Left ventricle myocardium superior (tissue), 1 donor: ENCODE measurements at places on chromosomes 16 and 17.

GRCh38 chr17:44233582-44233981 is 14.1 kb upstream of the UBTF start:
- no peak for DNase-seq

DNA sequence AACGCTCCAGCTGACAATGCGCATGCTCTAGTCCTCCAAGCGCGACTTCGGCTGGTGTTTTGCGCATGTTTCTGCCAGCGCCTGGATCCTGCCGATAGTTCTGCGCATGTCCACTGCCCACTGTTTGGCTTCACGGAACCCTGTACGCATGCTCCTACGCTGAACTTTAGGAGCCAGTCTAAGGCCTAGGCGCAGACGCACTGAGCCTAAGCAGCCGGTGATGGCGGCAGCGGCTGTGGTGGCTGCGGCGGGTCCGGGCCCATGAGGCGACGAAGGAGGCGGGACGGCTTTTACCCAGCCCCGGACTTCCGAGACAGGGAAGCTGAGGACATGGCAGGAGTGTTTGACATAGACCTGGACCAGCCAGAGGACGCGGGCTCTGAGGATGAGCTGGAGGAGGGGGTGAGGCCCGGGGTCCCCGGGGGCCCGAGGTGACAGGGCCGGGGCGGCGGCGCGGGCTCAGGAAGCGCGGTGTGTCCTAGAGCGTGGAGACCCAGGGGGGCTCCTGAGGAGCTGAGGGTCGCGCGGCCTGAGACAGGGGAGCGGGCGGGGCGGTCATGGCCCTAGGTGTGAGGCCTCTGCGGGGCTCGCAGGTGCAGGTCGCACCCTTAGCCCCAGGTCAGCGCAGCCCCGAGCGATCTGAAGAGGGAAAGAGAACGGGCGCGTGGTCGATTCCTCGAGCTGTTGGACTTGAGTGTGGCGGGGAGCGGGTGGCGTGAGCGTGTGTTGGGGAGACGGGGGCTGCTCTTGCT is at the start of the genes RPS6KB1 and TUBD1:
Gene RPS6KB1 (plus strand): TSS at position 198 of the 752 bp plus-strand sequence. CDS start 64 bp downstream, at position 262.
Gene TUBD1 (minus strand): TSS at position 20 of the 752 bp plus-strand sequence. CDS start 1,941 bp downstream, outside the sequence.
- DNase-seq: peak; percentile 96

DNA sequence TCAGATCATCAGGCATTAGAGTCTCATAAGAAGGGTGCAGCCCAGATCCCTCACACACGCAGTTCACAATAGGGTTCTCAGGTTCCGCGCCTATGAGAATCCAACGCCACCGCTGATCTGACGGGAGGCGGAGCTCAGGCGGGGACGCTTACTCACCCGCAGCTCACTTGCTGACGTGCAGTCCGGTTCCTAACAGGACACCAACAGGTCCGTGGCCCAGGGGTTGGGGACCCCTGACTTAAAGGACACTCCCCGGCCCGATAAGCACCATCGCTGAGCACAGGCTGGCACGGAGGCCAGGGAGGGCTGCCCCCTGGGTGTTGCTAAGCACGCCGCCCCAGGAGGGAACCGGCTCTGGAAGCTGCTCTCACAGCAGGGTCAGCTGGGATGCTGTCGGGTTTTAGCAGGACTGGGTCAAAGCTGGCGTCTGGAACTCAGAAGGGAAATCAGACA is 30.1 kb upstream of the BAHCC1 start:
- DNase-seq: peak; percentile 62

DNA sequence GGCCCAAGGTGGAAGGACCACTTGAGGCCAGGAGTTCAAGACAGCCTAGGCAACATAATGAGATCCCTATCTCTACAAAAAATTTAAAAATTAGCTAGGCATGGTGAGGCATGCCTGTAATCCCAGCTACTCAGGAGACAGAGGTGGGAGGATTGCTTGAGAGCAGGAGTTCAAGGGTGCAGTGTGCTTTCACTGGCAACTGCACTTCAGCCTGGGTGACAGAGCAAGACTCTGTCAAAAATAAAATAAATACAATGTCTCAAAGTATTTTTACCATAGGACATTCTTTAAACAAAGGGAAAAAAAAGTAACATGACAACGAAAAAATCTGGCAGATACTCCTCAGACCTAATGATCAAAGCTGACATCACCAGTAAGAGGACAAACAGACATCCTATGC is 72.6 kb downstream of the FBXL20 start:
- no peak for DNase-seq

GRCh38 chr16:84673561-84673960 is 25.2 kb downstream of the KLHL36 start:
- DNase-seq: no peak

GRCh38 chr16:73268366-73268993 is 220.6 kb upstream of the ZFHX3 start:
- DNase-seq: no peak

DNA sequence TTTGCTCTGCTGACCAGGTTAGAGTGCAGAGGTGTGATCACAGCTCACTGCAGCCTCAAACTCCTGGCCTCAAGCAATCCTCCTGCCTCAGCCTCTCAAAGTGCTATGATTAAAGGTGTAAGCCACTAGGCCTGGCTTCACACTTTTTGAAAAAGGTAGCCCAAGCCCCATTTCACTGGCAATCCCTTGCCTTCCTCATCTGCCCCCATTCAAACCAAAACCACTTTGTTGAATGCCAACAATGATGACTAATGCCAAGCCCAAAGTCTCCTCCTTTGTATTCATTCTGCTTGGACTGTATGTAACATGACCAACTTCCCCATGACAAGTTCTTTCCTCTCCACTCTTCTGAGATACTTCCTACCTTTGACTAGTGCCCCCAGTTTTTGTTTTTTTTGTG is 33.1 kb downstream of the N4BP1 start:
- DNase-seq: no peak

DNA sequence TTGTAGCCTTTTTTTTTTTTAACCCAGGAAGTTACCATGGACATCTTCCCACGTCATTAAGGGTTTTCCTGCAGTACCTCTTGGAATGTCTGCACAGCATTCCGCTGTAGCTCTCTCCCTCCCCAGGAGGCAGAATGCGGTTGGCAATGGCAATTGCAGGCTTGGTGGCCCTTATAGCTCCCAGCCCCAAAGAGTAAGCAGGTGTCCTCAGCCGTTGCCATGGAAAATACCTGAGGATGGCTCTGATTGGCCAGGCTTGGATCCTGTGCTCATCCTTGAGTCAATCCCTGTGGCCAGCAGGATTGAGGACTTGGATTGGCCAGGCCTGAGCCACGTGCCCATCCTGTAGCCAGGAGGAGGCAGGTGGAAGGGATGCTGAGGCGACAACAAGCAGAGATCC is 15.5 kb upstream of the TIMP2 start:
- no peak for DNase-seq

DNA sequence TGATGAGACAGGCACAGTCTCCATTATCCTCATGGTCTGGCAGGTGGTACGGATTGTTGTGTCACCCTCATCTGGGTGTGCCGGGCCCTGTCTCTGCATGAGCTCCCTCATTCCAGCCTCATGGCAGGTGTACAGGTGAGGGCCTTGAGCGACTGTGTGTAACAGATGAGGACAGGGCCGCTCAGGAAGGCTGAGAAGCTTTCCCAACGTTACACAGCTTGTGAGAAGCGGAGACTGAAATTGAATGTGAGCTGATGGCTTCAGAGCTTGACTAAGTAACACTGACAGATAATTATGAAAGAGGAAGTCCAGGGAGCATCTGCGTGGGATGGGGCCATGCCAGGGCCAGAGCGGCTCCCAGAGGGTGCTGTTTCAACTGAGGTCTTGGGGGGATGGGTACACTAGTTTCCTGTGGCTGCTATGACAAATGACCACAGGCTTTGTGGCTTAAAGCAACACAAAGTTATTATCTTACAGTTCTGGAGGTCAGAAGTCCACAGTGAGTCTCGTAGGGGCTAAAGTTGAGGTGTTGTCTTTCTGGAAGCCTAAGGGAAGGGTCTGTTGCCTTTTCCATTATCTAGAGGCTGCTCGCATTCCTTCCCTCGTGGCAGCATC is 36.7 kb downstream of the CMIP start:
- peak; percentile 65 for DNase-seq

- peak; percentile 90 for DNase-seq
Observed at GRCh38 chr16:85610446-85611193, 2.5 kb upstream of the GSE1 start.

GRCh38 chr16:84740596-84741116 is 40.9 kb downstream of the USP10 start:
- DNase-seq: peak; percentile 73

GRCh38 chr17:79332011-79332554 is 257.5 kb downstream of the ENGASE start:
- DNase-seq: no peak

- DNase-seq: no peak
Observed at GRCh38 chr16:85777583-85778310, 21.6 kb downstream of the EMC8 start.

DNA sequence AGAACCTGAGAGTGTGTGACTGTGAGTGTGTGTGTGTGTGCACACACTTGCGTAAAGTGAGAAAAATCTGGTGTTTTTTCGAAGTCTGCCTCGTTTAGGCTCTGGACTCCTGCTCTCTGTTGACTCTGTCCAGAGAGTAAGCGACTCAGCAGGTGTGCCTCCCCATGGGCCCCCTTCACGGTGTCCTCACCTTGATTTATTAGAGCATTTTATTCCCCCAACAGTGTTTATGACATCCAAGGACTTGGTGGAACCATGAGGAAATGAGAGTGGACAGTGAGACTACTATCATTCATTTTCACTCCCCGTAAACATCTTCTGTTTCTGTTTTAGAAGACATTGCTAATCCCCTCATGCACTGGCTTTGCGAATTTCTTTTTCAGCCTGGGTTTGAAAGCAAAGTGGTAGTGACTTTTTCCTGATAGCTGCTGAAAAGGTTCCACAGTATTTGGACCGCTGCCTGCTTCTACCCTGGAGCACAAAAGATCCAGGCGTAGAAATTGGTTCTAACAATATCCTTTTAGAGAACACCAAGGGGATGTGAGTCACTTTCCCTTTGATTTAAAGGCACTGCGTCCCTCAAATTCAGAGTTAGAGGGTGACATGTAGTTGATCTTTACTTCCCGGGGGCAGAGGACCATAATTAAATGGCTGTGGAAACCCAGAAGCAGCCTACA is 218.2 kb downstream of the WWOX start:
- no peak for DNase-seq

GRCh38 chr16:27505297-27506236 is 44.1 kb downstream of the GTF3C1 start:
- peak; percentile 64 for DNase-seq

GRCh38 chr16:28610595-28611191 is 849 bp upstream of the SULT1A1 start:
- DNase-seq: no peak

GRCh38 chr17:63477480-63478440 is 899 bp downstream of the ACE start:
- DNase-seq: no peak

GRCh38 chr17:16987830-16988601 is 16.1 kb upstream of the TNFRSF13B start:
- DNase-seq: peak; percentile 78

DNA sequence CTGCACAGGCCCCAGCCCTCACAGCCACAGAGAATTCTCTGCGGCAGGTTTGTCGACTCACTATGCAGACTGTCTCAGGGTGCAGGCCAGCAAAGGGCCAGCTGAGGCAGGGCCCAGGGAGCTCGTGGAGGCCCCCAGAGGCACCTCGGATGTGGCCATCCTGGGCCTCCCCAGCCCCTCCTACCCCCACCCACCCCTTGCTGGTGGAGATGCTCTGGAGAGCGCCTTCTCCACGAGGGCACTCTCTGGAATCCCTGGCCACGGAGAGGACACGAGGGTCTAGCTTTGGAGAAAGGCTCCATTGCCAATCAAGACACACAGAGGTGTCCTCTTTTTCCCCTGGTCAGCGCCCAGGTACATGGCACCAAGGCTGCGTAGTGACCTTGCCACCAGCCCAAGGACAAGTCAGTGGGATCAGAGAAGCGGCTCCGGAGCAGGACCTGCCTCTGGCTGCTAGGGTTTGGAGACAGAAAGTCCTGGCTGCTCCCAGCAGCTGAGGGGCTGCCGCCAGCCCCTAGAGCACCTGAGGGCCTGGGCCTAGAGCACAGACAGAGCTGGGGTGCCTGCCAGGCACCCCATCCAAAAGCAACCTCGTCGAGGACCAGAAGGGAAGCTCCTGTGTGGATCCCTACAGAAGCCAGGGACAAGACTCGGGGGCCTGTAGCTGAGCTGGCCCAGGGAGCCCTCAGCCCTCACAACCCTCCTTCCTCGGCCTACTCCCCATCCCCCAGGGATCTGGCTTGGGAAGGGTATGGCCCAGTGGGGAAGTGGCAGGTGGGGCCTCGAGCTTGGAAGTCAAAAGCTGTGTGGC is 18.7 kb downstream of the ARL2BP start:
- DNase-seq: no peak

- DNase-seq: peak; percentile 66
Observed at GRCh38 chr16:30724641-30725417, 23.4 kb upstream of the PHKG2 start.

DNA sequence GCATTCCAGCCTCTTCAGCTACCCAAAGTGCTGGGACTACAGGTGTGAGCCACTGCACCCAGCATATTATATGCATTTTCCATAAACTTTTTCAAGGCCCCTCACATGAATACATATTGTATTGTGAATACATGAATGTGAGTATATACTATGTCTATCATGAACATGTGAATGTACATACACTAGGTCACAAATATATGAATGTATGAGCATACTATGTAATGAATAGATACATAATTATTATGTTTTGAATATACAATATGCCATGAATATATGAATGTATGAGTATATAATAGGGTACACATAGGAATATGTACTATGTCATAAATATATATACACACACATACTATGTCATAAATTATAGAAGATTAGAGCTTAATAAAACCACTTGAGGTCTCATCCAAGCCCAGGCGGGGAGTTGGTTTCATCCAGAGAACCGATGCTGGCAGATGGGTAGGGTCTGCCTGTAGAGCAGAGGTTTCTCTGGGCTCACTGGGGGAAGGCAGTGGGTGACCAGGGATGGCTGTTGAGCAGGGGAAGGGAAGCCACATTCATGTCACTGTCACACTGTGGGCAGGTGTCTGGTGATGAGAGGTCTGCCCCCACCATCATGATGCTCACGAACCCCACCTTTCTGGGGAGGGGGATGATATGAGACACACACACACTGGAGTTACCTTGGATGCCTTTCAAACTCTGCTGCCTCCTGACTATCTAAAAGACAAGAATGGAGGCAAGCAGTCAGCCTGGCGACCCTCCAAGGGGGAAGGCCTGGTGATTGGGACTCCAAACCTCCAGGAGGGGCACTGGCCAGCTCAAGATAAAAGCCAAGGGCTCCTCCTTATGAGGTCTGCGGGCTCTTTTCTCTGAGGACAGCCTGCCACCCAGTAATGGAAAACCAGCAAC is 7.3 kb downstream of the C16orf95 start:
- no peak for DNase-seq

DNA sequence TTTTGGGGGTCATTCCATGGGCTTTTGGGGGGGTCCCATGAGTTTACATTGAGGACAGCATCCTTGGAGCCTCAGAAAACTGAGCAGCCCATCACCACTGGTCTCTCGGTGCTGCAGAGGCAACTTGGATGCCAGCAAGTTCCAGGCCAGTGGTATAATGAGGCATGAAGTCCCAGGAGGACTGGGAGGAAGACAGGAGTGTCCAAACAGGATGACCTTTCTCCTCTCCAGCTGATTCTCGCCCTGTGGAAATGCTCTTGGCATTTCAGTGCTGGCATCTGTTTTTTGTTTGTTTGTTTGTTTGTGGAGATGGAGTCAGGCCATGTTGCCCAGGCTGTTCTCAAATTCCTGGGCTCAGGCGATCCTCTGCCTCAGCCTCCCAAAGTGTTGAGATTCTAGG is 347.6 kb downstream of the SNX29 start:
- DNase-seq: no peak
